Renal cortical epithelial cell (primary cell): ENCODE measurements at places on chromosomes 5 and 9.
A peak's percentile ranks its signal among the peaks of the same experiment; 100 is the strongest.

DNA sequence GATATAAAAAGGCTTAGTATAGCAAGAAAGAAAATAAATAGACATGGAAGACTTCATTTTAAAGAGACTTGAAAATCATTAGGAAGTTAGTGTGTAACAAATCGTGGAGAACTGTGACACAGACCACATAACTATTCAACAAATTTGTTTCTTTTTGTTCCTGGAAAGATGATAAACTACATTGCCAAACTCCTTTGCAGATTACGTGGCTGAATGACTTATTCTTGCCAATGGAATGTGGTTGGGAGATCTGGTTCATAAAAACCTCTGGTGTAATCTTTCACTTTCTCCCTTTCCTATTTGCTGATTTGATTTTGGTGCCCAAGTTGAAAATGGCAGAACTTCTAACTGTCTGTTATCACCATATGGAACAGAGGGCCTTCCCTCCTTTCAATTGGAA is 328.9 kb upstream of the MEF2C start:
- DNase-seq = peak; percentile 87

DNA sequence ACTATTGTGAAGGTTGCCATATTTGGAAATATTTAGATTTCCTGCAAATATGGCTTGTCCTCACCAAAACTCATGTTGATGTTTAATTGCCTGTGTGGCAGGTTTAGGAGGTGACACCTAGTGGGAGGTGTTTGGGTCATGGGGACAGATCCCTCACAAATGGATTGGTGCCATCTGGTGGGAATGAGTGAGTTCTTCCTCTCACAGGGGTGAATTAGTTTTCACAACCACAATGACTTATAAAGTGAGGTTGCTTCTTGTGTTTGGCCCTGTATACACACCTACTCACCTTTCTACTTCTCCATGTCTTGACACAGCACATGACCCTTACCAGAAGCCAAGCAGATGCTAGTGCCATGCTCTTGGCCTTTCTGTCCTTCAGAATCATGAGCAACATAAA is 41.1 kb downstream of the ISOC1 start:
- DNase-seq = no peak

DNA sequence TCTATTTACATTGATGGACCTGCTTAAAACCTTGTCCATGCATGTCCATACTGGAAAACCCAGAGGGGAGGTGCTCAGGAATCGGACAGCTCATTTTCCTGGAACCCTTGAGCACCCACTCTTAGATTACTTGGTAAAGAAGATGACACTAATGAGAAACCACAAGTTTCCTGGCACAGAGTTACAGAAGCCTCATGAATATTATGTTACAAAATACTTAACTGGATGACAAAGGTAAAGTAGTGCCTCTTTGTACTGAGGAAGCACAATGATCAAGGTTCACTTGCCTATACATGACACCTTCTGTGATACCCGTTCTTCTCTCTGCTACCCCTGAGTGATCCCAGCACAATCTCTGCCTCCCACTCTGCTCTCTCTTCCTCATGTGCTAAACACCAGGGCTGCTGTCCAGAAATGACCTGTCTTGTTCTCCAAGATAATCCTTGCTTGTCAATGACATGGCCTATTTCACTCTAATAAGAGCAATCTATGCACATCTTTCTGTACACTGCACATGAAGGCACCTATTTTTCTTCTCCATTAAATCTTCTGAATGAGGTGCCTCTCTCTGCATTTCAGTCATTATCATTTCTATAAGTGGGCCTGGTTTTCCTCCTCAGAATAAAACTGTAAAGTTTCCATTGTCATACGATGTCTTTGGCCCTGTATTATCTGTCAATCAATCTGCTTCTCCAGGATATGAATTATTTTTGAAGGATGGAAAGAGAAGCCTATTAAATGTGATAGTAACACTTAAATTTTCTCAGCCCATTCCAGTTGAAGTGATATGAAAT is 684.0 kb upstream of the ACO1 start:
- DNase-seq = peak; percentile 40

GRCh38 chr5:128534726-128535125 is 3.3 kb downstream of the FBN2 start:
- peak; percentile 1 for DNase-seq

- DNase-seq = no peak
Measured at GRCh38 chr9:94086486-94087345, 2.5 kb downstream of the PTPDC1 start.

- DNase-seq = no peak
Measured at GRCh38 chr9:94128580-94128979, 44.3 kb downstream of the PTPDC1 start.

GRCh38 chr9:93681269-93682154 is 105.1 kb downstream of the PHF2 start:
- DNase-seq = no peak

GRCh38 chr5:35313291-35313690 is 83.0 kb upstream of the PRLR start:
- DNase-seq = peak; percentile 96

GRCh38 chr5:9588254-9588653 is 41.9 kb downstream of the TAS2R1 start:
- DNase-seq = no peak

- DNase-seq = no peak
Measured at GRCh38 chr9:127558581-127559246, 53.4 kb upstream of the STXBP1 start.

DNA sequence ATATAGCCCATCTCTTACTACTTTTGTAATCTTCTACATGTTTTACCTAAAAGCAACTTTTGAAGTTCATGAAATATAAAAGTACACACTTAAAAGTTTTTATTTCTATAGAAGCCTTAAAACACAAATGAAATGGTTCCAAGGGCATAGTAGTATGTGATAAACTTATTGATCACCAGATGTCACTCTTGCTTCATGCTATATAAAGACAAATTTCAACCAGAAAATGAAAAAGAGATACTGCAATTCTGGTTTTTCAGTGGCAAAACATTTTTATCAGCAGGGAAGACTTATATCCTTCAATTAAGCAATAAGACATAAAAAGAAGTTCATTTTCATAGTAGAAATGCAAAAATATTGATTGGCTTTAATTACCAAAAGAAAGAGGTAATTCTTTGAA is 69.4 kb upstream of the FBXL17 start:
- DNase-seq = no peak

DNA sequence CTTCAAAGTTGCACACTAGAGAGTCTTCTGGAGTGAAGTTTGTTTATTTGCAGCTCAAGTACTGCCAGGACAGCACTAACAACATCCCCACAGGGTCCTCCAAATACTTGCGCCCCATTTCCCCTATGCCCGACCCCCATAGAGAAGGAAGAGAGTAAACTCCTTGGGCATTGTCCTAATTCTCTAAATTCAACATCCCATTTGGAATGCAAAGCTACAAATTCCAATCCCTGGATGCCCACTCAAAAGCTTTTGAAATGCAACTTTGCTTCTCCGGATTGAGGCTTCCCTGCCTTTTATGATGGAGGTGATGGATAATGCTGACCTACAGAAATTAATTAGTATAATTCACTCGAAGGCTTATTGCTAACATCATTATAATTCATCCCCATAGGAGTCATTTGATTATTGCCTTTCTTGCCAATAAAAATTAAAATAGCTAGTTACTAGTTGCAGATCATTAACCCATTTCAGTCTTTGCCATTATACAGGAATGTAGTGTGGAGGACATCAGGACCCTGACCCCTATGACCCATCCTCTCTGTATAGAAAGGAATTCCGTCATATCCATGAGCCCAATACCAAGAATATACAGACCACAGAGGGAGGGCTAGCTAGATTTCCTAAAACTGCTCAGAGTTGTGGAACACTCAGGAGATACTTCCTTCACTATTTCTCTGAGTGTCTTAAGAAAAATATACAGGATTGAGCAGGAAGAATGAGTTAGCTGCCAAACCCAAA is 277.6 kb downstream of the ZNF608 start:
- DNase-seq = no peak

- no peak for DNase-seq
Measured at GRCh38 chr9:122239722-122240121, 11.0 kb upstream of the LHX6 start.

DNA sequence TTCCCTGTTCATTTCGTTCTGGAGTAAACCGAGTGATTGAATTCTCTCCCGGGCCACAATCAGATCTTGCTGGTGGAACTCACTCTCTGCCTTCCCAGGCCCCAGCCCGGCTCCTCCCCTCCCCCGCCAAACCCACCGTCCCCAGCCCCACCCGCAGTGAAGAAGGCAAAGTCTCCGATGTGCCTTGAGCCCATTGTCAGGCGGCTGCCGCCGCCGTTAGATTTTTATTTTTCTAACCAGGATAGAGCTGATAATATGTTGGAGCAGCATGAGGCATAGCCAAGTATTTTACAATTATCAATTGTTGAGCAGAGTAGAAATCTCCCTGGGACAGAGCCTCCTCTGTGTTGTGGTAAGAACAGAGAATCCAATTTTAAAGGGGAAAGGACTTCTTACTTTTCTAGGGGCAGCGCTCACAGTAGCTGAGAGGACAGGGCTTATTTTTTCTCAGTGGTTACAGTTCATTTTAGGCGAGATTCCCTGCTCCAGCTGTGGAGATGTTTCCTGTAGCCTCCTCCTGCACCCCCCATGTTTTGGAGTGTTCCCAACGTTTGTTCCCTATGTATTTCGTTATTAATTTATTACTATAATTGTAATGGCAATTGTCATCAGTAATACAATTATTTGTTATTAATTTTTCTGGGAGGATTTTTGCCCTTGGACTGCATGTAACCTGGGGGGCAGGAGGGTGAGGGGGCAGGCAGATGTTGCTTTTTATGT is 1.3 kb downstream of the PSAT1 start:
- DNase-seq = no peak

- peak; percentile 35 for DNase-seq
Measured at GRCh38 chr5:125148706-125149105, 402.3 kb upstream of the ZNF608 start.

DNA sequence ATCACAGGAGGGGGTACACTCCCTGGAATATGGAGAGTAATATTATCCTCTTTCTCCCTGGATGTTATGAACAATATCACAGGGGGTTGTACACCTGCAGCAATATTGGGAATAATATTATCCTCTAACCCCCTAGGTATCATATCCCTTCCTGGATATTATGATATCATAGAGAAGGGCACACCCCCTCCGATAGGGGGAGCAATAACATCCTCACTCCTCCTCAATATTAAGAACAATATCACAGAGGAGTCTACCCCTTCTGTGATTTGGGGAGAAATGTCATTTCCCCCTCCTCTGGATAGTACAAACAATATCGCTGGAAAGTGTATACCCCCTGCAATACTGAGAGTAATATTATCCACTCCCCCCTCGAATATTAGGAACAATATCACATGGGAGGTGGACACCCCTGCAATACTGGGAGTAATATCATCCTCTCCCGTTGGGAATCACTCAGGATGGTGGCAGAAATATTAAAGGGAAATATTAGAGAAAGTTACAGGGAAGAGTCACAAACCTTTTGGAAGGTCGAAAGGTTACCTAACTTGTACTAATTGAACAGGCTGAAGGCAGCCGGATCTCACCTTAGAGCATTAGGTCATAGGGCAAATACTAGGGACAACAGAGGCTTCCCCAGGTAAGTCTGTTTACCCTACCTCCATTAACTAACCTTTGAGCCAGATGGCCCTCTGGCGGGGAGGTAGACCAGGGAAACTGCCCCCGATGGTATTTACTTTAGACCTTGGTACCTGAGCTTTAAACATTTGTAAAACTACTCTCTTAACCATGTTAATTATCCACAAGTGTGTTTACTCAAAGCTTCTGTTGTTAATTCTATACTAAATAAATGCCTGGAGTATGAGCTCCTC is 57.5 kb upstream of the FREM1 start:
- DNase-seq = no peak

DNA sequence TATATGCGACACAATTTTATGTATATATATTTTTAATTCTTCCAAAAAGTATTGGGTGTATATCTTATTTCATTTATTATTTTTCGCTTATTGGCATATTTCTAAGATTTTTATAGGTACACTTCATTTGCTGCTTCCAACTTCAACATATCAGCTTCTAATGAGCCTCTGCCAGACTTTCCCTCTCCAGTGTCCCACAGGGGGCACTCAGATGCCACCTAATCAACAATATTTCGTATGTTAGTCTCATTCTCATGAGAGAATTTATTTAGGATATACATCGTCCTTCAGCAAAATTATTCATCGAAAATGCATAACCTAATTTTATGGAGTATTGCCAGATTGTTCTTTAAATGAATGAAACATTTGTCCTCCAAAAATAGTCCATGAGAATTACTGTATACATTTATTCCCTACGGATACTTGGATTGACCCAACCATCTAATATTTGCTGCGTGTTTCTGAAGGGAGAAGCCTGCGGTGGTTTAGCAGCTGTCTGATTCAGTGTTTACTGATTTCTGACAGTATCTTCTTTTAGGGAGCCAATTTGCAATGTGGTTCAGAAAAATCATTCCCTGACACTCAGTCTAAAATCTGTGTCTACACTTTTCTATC is 100.6 kb upstream of the SELENOP start:
- DNase-seq = peak; percentile 53

- no peak for DNase-seq
Measured at GRCh38 chr5:36683821-36684434, 77.5 kb downstream of the SLC1A3 start.

DNA sequence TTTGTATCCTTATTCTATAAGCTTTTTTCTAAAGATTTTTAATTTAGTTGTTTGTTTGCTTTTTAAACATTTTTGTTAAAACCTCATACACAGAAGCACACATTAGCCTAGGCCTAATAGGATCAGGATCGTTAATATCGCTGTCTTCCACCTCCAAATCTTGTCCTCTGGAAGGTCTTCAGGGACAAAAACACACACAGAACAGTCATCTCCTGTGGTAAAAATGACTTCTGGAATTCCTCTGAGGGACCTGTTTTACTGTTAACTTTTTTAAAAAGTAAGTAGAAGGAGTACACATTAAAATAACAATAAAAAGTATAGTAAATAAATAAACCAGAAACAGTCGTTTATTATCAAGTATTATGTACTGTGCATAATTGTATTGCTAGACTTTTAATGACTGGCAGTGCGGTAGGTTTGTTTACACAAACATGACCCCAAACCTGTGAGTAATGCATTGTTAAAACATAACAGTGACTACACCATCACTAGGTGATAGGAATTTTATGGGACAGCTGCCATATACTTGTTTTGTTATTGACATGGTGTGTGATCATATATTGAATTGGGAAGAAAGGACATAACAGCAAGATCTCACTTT is 109.6 kb downstream of the ZCCHC7 start:
- peak; percentile 74 for DNase-seq

DNA sequence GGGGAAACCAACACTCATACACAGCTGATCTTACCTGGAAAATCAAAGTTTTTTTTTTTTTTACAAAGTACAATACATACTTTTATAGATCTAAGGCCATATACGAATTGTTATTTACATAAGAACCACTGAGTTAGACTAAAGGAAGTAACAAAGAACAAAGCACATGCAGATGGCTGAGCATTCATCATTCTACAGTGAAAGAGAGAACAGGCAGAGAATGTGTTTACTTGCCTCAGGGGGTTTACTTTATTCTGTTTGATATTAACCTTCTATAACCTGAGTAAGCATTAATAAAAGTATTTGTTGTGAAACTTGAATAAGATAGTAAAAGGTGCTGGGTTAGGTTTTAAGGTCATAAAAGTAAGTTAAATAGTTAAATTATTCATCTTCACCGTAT is 54.7 kb downstream of the SLC38A9 start:
- peak; percentile 81 for DNase-seq

GRCh38 chr5:54093861-54094260 is 216.5 kb downstream of the ARL15 start:
- no peak for DNase-seq

- no peak for DNase-seq
Measured at GRCh38 chr9:68741704-68742332, 36.8 kb downstream of the PIP5K1B start.
